HepG2 (cell line): ENCODE measurements at places on chromosomes 1 and 21. TPM values are rescaled to one million over a fixed set of nuclear protein-coding genes. Genes with fewer than 3 reads are reported as not detected.
A peak's percentile ranks its signal among the peaks of the same experiment; 100 is the strongest.

GRCh38 chr21:28342212-28342810, 650.4 kb downstream of the LTN1 start:
- no peak for DNase-seq

CHIT1 gene
- polyA plus RNA-seq, result not detected in 2 replicates

DNA sequence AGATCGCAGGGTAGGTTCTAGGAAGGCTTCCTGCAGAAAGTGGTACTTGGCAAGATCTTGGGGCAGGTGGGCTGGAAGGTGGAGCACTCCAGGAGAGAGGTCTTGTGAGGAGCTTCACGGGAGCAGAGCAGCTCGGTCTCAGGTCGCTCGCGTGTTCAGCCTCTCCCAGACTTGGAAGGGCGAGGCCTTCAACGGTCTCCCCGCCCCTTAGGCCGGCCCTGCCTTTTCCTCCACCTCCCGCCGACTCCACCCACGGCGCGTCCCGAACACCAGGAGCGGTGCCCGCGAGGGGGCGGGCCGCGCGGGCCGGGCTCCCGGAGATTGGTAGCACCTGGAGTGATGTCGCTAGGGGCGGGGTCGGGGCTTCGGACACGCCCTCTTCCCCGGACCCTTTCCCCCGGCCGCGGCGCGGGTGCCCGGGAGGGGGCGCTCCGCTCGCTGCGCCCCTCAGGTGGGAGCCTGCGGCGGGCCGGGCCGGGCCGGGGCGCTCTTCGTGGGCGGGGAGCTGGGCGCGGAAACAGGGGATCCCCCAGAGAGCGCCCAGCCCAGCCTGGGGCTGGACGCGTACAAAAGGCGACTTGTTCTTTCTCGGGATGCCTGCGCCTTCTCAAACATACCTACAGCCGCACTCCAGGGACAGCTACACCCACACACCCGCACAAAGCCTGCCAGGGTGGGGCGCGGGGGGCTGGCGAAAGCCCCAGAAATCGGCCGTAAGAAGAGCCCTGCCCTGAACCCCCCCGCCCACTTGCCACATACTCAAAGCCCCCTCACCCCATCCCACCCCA, 35.5 kb downstream of the AHDC1 start:
- DNase-seq, result peak; percentile 93

- no peak for DNase-seq
Measured at GRCh38 chr1:230057681-230058565, 9.1 kb upstream of the GALNT2 start.

- no peak for DNase-seq
Measured at GRCh38 chr1:86423873-86424272, at the start of gene CLCA2. Gene CLCA2 (plus strand): TSS chr1:86424171. CDS start chr1:86424248, 77 bp downstream.

SPATA21 gene
- polyA plus RNA-seq, result 1.4 and 1.8 TPM in 2 replicates

MYOC gene
- polyA plus RNA-seq, result not detected in 2 replicates

GRCh38 chr21:26965040-26965906, 1.6 kb downstream of the ADAMTS5 start:
- DNase-seq, result no peak

DNA sequence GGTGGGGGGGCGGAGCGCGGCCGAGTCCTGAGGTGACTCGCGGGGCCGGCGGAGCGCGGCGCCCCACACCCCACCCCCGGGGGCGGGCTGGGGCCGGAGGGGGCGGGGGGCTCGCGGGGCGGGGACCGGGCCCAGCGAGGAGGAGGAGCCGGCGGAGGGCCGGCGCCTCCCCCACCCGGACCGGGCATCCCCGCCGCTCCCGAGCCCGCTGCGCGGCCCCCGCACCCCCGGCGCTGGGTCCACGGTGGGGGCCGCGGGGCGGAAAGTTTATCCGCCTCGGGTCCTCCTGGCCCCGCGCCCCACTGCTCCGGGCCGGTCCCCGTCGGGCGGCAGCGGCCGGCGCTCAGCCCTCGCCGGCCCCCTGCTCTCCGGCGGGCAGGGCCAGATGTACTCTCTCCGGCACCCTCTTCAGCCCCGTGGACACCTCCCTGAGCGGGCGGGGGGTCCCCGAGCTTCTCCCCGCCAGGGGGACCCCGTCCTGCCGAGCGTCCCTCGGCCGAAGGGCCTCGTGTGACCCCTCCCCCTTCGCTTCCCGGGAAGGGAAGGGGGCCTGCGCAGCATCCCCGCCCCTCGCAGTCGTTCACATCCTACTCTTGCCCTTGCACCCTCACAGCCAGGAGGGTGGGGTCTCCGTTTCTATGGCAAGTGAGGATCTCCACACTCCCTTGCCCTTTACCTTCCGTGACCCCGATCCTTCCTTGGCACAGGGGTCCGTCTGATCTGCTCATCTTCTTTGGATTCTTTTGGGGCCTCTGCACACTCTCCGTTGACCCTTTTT, 663 bp downstream of the CAMTA1 start:
- DNase-seq, result no peak

DNA sequence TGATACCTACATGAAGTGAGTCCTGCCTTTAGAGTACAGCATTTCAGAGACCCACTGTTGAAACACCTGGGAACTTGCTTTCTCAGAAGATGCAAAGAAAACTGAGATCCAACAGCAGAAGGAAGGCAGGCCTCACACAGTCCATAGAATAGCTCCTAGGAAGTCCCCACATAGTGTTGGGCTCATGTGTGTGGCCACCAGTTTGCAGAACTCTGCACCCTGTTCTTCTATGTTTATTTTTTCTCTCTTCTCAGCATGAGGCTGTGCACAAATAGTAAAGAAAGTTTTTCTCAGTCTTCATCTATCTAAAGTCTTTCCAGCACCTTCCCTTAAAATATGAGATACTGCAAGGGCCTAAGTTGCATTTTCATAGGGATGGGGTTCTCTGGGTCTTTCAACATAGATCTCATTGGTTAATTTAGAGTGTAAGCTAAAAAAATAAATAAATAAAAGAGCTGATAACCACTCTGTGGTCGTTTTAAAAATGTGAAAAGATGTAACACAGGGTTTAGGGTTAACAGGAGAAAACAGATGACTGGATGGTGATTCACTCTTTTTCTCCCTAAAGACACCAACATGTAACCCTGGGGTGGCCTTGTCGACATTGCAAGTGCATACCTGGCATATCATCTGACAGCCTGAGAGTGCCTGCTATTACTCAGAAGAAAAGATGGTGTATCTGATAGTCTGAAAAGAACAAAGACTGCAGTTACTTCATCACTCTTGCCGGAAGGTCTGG, 94.6 kb downstream of the ZC3H11B start:
- DNase-seq, result no peak

ACBD6 gene
- 33.5 and 34.6 TPM in 2 replicates for polyA plus RNA-seq

DNA sequence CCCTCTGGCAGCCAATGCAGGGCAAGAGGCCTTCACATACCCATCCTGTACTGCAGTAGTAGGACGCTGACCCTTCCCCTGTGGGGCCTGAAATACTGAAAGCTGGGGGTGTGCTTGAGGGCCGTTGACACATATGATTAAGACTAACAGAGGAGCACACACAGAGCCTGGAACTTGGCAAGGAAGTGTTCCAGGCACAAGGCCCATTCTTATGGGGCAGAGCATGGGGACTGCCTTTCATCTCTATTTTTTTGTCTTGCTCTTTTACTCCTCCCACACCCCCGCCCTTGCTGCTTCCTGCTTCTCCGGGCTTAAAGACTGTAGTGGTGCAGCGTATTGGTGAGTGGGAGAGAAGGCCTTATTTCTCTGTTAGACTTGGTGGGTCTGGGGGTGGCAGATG, 137.4 kb downstream of the BACH1 start:
- DNase-seq, result no peak

- no peak for DNase-seq
Measured at GRCh38 chr1:14974361-14974760, 179.2 kb upstream of the TMEM51 start.

DNA sequence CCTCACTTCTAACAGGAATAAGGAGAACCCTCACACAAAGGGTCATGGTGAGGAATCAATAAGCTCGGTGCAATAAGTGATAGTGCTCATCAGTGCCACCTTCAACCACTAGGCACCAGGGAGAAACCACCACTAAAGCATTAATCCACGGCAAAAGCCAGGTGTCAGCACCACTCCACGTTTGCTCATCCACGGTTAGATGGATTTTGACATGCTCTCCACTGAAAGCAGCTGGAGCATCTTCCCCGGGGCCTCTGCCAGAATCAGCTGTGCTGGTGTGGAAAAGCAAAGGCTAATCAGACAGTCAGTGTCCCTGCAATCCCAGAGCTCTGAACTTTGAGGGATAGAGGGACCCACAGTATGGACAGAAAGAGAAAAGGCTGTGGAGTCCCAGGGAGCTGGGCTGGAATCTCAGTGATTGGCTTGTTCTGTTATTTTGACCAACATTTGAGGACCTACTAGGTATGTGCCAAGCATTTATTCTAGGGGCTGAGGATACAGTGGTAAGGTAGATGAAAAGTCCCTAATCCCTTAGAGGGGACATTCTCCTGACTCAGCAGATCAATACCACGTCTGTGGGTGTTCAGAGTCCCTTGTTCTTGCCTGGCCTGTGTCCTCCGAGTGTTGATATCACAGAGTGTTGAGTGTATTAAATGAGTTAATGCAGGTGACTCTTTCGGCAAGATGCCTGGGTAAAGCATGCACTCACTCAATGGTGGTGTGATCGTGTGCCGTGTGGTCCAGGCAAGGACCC, 41.3 kb downstream of the FHAD1 start:
- no peak for DNase-seq

CELA2A gene
- polyA plus RNA-seq, result not detected in 2 replicates

- DNase-seq, result peak; percentile 47
Measured at GRCh38 chr1:37486680-37487618, 12.6 kb downstream of the ZC3H12A start.

COL8A2 gene
- 0.13 and 0.24 TPM in 2 replicates for polyA plus RNA-seq

DNA sequence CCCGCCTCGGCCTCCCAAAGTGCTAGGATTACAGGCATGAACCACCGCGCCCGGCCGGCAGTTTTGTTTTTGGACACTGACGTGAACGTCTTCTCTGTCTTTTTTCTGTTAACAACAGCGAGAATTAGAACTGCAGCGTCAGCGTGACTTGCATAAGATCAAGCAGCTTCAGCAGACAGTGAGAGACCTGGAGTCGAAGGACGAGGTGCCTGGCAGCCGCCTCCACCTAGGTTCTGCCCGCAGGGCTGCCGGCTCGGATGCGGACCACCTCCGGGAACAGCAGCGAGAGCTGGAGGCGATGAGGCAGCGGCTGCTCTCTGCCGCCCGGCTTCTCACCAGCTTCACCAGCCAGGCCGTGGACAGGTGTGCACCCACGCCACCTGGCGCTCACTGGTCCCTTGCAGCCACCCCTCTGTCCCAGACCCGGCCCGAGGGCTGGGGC, 22.9 kb upstream of the DIP2A start:
- no peak for DNase-seq

DNA sequence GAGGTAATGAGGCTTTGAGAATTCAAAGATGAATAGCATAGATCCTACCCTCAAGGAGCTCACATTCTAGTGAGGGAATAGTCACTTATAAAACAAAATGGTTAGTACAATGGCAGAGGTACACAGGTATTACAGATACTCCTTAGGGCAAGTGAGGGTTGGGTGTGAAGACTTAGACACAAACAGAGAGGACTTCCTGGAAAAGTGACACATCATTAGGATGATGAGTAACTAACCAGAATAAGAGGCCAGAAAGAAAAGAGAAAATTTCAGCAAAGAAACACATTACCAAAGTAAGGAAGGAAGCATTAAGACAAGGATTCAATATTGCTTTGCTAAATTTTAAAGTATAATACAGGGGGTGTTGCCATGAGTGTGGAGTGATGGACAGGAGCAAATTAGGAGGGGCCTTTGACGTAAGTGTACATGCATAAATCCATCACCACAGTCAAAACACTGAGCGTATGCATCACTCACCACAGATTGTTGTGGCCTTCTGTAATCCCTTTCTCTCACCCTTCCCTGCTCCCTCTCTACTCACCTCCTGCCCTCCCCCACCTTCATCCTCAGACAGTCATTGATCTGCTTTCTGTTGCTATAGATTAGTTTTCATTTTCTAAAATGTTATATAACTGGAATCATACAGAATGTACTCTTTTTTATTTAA, 7.9 kb downstream of the CD53 start:
- no peak for DNase-seq

- no peak for DNase-seq
Measured at GRCh38 chr21:15986277-15986676, 256.5 kb downstream of the USP25 start.

- no peak for DNase-seq
Measured at GRCh38 chr1:218365226-218365999, 20.3 kb downstream of the TGFB2 start.

SLC26A9 gene
- polyA plus RNA-seq, result 0.03 and 0.11 TPM in 2 replicates

- no peak for DNase-seq
Measured at GRCh38 chr1:245025525-245025924, 129.3 kb upstream of the KIF26B start.

HES5 gene
- polyA plus RNA-seq, result 0.05 TPM in 1 of 2 replicates, not detected in the other

DNA sequence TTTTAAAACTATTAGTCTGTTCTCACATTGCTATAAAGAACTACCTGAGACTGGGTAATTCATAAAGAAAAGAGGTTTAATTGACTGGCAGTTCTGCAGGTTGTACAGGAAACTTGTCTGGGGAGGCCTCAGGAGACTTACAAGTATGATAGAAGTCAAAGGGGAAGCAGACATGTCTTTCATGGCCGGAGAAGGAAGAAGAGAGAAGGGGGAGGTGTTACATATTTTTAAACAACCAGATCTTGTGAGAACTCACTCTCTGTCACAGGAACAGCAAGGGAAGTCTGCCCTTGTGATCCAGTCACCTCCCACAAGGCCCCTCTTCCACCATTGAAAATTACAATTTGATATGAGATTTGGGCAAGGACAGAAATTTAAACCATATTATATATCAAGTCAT, 55.9 kb downstream of the CLIC4 start:
- DNase-seq, result no peak

DNA sequence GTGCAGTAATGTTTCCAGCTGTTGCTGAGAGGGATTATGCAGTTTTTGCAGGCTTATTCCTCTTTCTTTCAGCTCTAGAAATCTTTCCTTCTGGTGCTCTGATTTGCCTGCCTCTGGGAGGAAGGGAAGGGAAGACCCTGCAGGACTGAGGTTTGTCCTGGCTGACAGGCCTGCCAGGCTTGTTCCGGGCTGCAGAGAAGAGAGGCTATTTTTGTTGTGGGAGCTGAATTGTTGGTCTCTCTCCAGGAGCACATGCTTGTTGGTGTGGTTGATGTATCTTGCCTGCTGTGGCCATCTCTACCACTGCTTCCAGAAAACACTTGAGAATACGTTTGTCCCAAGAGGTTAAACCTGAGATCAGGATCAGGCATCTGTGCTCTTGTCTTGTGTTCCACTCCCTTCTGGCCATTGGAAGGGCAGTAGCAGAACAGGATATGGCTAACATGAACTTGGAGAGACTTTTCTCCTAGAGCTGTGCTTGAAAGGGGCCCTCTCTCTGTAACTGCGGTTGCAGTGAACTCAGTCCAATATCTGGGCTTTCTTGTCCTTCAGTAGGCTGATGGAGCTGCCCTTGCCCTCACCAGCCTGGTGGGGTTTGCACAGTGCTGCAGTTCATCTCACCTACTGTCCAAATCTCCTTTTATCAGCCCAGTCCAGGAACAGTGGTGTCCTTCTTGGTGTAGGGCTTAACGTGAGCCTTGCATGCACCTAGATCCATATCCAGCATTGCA, 21.5 kb upstream of the SLC25A34 start:
- DNase-seq, result no peak
